ENCODE measurements at places on chromosomes 3 and 15.

DNA sequence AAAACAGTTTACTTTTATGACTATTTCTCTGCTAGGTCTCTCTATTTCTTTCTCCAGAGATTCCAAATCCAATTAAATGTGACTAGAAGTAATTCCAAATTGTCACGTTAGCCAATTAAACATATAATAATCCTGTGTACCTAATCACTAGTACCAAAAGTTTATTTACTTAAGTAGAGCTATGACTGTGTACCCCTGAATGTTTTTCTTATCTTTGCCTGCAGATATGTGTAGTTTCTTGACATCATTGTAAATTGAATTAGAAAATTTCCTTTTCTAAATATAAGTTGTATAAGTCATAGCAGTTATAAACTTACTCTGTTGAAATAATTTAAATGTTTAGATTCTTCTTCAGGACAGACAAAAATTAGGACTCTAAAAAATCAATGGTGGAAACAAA, 163.3 kb downstream of the SPATA16 start:
- DNase-seq = no peak

DNA sequence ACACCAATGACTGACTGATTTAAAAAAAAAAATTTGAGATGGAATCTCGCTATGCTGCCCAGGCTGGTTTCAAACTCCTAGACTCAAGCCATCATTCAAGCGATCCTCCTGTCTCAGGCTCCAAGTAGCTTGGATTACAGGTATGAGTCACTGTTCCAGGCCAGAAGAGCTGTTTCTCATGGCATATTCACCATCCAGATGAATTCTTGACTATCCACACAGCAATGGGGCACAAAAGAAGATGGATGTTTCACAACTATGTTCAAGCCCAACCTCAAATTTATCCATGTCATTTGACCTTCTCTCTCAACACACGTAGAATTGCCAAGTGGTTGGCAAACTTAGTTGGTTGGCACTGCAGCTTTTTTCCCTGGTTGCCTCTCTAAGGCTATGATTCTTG, 40.6 kb downstream of the PRICKLE2 start:
- DNase-seq = no peak

GRCh38 chr15:32844118-32844711, 126.4 kb downstream of the GREM1 start:
- no peak for DNase-seq

- no peak for DNase-seq
Observed at GRCh38 chr3:136329593-136329992, 79.5 kb downstream of the PCCB start.

DNA sequence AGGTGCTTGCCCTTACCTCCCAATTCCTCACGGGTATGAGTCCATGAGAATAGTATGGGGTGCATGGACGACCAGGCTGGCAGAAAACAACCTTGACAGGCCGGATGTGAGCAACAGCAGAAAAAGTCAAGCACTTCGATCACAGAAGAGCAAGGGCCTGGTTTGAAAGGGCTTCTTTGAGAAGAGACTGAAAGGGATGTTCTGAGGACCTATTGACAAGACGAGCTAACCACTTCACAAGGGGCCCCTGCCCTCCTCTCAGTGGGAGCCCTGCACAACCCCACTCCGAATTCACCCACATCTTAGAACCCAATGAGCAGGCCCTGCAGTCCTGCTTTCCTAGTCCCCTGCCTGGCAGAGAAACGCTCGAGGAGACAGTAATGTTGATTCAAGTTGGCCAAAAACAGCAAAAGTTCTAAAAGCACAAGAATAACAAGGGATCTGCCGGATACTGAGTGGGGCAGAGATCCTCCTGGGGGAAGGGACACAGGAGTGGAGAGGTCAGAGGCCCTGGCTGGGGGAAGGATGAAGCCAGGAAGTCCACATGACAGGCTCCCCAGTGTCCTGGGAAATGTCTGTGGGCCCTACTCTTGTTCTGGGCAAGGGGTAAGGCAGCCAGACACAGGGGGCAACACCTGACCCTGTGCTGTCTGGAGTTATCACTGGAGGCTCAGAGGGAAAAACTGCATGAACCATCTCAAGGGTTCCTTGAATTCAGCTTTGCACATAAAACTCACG, 14.8 kb upstream of the CX3CR1 start:
- DNase-seq = no peak

GRCh38 chr15:85763673-85764633, 30.8 kb downstream of the KLHL25 start:
- no peak for DNase-seq

DNA sequence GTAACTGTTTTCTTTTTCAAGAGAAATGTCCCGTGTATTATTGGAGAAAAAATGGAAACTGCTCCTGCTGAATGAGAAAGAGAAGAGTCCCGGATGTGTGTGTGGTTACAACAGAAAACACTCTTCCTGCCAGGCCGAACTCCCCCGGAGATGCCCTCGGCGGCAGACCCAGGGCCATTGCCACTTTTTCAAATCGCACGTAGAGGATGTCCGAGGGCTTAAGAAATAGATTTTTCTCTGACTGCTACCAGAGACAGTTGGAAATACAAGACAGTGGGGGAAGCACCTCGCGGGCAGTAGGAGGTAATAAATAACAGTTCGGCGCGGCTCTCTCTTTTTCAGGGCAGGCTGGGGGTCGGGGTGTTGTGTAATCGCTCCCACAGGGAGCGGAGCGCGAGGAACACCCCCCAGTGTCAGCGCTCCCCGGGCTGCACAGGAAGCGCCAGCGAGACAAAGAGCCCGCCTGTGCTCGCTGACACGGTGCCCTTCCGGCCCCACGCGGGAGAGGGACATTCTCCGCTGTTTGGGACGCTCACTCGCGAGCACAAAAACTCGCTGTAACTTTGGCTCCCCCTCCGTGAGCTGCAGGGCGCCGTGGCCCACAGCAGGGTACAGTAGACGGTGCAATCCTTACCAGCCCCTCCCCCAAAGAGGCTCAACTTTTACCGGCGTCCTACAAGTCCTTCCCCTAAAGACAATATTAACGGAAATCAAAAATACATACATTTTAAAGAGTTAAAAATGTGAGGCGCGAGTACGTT, 1.1 kb downstream of the VGLL4 start:
- DNase-seq = peak; percentile 77

GRCh38 chr15:42121021-42121420, 26.7 kb upstream of the PLA2G4D start:
- no peak for DNase-seq

GRCh38 chr3:146184241-146185015, 23.4 kb upstream of the PLOD2 start:
- DNase-seq = no peak

DNA sequence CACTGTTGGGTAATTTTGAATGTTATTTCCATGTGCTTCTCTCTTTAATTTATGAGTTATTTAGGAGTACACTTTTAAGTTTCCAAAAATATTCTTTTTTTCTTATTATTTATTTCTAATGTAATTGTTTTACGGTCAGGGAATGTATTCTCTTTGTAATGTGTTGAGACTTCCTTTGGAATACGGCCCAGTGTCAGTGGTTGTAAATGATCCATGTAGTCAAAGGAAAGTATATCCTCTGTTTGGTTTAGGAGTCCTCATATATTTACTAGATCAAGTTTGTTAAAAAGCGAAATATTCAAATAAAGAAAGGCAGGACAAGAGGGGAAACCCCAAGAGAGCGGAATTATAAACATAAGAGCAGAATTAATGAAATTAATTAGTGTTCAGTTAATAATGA, 49.0 kb upstream of the ADGRG7 start:
- DNase-seq = no peak

DNA sequence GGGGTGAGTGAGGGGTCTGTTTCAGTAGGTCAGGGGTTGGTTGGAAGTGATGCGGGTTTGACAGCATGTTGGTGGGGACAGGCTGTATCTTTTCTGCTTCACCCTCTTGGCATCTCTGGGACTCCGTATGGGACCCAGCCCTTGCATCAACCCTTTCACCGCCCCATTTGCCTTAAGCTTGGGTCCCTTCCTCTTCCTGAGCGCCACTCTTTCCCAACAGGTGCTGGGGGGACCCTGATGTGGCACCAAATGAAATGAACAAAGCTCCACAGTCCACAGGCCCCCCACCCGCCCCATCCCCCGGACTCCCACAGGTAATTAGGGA, 1.1 kb downstream of the EIF4G1 start:
- no peak for DNase-seq

DNA sequence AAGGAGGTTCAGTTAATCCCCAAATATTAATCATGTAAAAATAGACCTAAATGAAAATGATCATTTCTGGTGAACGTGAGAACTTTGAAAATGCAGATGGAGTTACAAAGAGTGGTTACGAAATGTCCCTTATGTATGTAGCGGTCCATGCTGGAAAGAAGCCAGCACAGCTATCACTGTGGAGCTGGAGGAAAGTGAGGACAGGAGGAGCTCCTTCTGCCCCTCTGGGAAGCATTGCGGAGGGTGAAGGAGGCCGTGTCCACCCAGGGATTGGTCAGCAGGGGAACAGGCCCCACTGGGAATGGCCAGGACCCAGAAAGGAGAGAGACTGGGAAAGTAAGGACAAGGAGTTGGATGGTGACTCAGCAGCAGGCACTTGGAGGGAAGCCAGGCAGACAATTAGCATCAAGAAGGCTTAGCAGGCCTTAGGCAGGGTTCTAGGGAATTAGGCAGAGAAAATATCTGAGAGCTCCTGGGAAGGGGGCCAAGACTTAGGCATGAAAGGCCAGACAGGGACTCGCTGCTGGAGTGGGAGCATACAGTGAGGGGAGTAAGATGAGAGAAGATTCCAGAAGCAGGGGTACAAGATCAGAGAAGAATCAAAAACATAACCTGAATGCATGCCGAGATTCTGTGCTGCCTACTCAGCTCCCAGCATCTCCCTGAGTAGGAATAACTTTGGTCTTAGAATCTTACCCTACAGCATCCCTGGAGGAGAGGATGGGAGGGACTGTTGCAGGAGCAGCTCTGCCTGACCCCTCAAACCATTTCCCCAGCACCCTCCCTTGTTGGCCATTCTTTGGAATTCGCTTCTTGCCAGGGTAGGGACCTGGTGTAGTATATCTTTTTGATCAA, 171.0 kb upstream of the UMPS start:
- peak; percentile 71 for DNase-seq

GRCh38 chr3:9433627-9434521, 36.5 kb downstream of the SETD5 start:
- no peak for DNase-seq

DNA sequence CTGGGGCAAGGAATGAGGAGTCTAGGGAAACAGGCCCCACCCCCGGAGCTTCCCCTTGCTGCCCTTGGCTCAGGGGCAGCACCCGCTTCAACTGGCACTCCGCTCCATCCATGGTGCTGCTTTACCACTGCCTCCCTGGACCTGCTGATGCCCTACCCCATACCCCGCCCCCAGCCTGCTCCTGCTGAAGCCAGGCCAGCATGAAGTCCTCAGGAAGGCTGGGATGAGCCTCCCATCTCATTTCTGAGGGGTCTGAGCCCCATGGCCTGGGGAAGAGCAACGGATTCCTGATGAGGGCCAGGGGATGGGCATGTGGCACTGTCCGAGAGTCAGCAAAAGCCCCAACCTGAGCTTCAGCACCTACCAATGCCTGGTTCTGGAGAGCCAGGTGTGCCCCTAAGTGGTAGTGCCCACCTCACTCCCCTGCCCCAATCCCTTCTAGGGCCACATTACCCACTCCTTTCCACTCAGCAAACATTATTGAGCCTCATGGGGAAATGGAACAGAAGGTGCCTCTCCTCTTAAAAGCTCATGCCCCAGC, 21.0 kb downstream of the SEC61A1 start:
- no peak for DNase-seq

DNA sequence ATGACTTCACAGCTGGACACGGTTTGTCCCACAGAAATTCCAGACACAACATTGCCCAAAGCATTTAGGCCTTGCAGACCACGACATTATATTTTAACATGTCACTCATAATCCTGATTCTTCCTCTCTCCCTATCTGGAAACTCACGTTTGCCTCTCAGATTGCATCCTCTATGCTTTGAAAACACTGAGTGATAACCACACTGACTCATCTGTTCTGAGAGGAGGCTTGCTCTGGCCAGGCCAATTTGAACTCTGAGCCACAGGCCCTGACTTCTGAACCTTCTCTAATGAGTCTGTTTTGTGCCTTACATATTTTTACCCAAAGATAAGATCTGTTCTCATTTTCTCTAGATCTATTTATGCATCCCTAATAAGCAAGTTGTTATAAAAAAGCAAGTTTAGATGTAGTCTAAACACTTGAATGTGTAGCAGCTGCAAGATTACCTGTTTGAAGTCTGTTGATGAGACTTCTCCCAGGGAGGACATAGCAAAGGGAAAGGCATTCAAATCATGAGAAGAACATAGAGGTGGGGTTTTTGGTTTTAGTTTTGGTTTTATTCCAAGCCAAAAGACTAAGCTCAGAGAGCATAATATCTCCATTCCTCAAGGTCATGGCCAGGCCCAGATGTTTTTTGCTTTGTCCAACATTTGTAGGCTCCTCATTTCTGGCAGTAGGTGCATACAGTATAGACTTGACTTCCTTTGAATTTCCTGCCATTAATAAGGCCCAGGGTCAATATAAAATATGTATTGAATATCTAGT, 234.4 kb upstream of the LRTM1 start:
- no peak for DNase-seq

DNA sequence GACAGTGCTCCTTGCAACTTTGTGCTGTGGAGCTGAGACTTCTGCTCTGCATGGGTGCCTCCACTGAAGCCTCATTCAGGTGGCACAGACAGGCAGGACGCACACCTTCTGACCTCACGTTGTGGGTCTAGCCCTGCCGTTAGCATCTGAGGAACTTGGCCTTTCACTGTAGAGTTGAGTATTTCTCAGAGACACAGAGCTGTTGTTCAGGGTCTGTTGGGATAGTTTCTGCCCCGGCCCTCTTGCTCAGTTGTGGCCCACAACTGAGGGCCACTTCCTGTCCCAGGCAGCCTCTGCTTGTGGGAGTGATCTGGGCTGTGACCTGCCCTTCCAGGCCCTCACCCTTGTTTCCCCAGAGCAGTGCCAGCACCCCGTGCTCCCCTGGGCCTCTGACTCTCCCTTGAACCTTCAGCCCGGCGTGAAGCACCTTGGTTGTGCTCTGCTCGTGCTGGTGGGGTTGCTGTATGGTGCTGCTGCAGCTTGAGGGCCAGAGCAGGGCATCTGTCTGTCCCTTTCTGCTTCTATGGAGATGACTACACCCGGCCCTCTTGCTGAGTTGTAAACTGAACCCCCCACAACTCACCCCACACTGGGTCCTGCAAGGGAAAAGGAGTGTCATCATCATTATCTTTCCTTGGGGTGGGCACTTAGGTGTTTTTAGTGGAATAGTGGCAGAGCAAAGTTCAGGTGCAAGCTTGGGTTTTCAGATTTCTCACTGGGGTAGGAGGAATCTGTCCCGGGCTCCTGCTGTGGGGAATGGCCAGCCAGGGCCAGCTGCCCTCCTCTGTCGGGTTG, 11.7 kb downstream of the BAHD1 start:
- no peak for DNase-seq

DNA sequence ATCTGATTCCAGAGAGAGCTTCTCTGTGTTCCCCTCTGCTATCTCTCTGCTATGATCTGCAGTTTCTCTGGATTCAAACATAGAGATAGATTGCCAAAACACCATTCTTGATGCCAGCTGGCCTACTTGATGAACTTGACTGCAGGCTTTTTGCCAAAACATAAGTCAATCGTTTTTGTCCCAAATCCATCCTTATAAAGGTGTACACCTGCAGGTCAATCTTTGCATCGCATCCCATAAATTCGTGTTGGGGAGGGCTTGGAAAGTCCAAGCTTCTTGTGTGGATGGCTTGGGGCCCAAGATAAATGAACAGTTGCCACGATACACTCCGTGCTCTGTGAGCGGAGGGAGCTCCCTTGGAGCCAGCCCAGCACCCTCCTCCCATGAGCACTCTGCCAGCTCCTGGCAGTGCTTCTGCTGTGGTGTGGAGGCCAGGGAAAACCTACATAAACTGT, 2.7 kb downstream of the CERS3 start:
- DNase-seq = no peak
